ENCODE measurements at places on chromosomes 4 and X.

- DNase-seq, result no peak
These were observed 1.3 kb downstream of the RBM10 start for GRCh38 chrX:47146121-47146935.

- no peak for DNase-seq
These were observed 46.1 kb downstream of the CXorf58 start for GRCh38 chrX:23953908-23954269.

DNA sequence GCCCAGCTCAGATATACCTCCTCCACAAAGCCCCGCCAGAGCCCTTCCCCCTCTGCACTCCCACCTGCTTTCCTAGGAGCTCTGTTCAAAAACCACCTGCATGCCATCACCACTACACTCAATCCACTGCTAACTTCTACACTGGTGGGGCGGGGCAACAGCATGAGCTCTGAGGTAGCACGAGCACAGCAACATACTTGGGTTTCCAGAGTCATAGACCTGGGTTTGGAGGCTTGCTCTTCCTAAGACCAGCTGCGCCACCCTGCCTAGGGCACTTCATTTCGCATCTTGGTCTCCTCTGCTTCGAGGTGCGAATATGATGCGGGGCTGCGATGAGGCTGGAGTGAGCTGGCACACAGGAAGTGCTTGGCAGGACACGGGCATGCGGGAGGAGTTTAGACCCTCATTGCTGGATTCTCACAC is 3.6 kb downstream of the SASH3 start:
- no peak for DNase-seq

GRCh38 chrX:154508384-154508745 is 7.7 kb downstream of the FAM3A start:
- DNase-seq, result no peak

DNA sequence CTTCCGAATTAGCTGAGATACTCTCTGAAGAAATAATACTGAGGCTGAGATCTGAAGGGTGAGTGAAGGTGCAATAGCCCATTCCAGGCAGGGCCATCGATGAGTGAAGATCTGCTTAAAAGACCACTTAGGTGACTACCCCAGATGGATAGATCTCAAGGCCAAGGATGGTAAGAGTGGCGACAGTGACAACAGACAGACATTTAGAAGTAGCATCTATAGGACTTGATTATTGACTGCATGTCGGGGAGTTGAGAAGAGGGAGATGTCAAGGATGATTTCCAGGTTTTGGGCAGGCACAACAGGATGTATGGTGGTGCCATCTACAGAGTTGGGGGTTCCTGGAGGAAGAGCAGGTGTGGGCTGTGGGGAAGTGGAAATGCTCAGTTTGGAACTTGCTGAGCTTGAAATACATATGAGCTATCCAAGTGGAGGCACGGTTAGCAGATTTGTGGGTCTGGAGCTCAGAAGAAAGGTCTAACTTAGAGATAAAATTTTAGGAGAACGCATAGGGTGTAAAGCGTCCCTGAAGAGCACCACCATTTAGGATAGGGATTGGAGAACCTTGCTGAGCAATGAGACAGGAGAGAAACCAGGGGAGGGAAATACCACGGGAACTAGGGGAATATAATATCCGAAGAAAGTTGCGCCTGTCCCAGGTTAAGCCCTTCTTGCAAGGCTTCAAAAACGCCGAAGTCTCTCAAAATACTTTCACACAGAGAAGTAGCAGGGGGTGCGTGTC is 688 bp downstream of the UFSP2 start:
- peak; percentile 45 for DNase-seq

GRCh38 chrX:109399831-109400230 is 82.1 kb downstream of the GUCY2F start:
- DNase-seq, result no peak

- no peak for DNase-seq
These were observed 108.9 kb downstream of the DLG3 start for GRCh38 chrX:70553516-70553915.

GRCh38 chr4:153620352-153620751 is 63.7 kb upstream of the TLR2 start:
- no peak for DNase-seq

GRCh38 chr4:101711590-101712260 is 78.8 kb upstream of the BANK1 start:
- DNase-seq, result no peak

DNA sequence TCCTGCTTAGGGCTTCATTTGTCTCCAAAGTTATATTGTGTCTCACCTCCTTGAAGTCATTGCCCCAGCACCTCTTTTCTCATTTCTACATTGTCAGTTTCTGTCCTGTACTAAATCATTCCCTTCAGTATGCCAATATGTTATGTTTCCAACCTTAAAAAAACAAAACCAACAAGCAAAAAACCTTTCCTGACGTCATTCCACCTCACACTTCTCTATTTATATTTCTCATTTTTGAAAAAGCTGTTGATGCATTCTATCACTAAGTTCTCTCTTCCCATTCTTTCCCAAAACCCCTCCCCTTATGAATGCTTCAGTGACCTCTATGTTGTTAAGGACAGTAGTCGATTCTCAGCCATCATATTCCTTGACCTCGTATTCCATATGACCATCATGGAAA is 98.7 kb upstream of the ARHGAP24 start:
- DNase-seq, result no peak

DNA sequence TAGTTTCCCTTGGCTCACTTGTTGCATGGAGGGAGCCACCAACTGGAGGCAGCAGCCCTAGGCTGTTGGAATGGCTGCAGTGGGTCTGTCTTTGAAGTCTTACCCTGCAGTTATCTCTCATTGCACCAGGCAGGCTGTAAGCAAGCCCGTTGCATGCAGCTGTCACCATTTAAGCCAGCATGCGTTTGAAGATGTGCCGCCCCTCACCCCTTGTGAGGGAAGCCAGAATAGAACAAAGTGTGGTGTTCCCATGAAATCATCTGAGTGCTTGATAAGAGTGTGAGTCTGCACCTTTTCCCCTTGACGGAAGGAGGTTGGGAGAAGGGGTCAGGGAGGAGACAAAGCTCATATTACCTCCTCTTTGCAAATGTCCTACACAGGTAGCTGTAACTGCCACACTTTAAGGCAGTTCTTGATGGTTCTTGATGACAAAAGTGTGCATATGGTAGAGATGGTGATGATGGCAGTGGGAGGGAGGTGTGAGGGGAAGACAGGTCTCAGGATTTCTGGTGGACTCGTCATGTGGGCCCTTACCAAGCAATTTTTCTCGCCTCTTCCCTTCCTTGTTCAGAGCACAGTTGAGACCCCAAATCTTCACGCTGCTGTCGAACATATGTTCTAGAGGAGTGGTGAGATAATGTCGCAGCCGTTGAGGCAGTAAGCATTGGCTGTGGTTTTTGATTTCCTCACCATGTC is 191.4 kb upstream of the LEF1 start:
- DNase-seq, result no peak

All from HTR-8/SVneo (cell line).